ENCODE measurements at places on chromosomes 6 and 20.

DNA sequence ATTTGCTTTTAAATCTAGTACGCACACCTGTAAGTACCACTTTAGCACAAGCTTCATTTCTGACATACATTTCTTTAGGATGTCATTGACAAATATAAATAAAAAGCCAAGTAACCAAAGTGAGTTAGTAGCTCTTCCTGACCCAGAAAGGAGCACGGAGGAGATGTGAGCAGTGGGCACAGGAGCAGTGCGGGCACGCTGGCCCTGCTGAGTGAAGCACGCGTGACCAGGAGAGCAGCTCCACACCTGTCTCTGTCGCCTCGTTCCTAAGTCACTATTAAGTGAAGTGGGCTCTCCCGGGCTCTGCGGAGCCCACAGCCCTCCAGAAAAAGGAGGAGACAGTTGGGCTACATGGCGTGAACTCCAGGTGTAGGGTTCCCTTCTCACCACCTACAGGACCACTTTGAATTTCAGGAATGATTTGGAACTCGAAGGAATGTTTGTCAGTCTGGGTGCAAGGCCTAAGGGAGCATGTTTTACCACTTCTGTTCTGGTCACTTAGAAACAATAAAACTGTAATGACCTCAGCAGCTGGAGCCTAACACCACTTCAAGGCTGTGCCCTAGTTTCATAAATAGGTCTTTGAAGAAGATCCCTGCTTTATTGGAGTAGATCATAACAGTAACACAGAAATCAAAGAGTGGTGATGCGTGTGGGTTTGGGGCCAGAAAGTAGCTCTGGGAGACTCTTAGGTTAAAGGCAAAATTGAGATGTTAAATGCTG is 95.9 kb downstream of the FAM120B start:
- DNase-seq: no peak

GRCh38 chr6:44133003-44133931 is 5.9 kb downstream of the TMEM63B start:
- DNase-seq: no peak

- no peak for DNase-seq
These were observed 191.5 kb upstream of the RALGAPA2 start for GRCh38 chr20:20903773-20904500.

GRCh38 chr6:13708736-13709135 is 2.9 kb downstream of the RANBP9 start:
- DNase-seq: peak; percentile 34

GRCh38 chr6:38673397-38674165 is 29.4 kb downstream of the GLO1 start:
- DNase-seq: peak; percentile 11

GRCh38 chr6:141467881-141468280 is 664.8 kb upstream of the GJE1 start:
- DNase-seq: no peak

DNA sequence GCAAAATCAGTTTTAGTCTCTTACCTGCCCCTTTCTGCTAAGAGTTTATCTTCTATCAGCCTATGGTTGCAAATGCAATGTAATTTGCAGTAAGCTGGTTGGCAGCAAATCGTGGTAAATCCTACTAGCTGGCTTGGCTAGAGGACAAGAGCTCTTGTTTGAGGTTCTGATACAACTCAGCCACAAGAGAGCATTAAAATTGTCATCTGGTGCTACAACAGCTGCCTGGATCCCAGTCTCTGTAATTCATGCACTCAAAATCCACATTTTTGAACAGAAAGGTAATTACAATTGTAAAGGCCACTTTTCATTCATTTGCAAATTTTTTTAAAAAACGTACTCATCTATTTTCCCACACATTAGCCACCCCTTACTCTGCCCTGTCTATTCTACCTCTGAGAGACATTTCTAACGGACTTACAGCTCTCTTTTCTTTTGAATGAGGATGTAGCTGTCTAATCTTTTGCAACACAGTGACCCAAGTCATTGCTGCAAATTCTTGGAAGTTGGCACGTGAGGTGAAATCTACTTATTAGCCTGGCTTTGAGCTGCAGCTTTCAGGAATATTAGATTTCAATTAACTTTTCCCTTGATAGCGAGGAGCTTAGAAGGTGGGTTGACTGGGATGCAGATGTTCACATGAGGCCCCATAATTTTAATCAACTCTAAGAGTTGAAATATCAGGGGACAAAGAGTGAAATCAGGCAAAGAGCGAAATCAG is 54.0 kb upstream of the FAM184A start:
- DNase-seq: no peak

DNA sequence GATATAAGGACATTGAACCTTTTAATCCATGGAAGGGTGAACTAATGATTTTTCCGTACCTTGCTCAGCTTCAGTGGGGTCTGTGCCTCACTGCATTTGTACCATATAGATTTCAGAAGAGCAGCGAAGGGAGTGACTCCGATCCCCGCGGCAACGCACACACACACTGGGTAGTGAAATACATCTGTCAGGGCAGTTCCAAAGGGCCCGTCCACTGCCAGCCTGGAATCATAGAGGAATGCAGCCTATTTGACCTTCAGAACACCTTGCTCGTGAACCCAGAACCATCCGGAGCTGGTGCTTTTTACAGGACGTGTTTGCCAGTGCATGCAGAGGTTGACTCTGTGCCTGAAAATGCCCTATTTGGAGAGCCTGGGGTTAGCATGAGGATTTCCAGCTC is 33.0 kb downstream of the NOX3 start:
- DNase-seq: no peak

GRCh38 chr20:17757496-17757895 is 57.7 kb downstream of the BANF2 start:
- DNase-seq: no peak

DNA sequence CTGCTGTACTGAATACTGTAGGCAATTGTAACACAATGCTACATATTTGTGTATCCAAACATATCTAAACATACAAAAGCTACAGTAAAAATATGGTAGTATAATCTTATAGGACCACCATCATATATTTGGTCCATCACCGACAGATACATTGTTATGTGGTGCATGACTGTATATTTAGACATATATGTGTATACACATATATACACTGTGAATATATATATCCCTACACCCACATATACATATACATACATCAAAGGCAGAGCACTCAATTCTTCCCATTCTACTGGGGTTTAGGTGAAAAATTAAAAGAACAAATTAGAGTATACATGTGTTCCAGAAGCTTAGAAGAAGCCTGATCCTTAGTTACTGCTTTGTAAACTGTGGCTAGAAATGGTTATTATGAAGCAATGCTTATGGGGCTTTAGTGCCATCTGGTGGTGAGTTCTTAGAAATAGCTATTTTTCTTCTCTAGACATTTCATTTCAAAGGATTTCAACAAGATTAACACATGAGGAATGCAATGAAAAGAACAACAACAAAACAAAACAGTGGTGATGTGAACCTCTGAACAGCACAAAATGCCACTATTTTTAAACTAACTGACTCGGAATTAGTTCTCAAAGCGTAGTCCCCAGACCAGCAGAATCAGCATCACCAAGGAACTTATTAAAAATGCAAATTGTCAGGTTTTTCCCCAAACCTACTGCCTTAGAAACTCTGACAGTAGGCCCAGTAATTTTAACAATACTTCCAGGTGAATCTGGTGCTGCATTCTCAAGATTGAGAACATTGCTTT is 38.0 kb downstream of the PKHD1 start:
- DNase-seq: peak; percentile 36

DNA sequence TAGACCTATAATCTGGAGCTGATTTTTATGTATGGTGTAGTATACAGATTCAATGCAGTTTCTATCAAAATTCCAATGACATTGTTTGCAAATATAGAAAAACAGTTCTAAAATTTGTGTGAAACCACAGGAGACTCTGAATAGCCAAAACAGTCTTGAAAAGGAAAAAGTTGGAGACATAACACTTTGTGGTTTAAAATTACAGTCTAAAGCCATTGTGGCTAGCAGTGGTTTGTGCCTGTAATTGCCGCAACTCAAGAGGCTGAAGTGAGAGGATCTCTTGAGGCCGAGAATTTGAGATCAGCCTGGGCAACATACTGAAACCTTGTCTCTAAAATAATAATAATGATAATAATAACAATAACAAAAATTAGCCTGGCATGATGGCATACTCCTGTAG is 213.7 kb downstream of the CDKAL1 start:
- DNase-seq: no peak

DNA sequence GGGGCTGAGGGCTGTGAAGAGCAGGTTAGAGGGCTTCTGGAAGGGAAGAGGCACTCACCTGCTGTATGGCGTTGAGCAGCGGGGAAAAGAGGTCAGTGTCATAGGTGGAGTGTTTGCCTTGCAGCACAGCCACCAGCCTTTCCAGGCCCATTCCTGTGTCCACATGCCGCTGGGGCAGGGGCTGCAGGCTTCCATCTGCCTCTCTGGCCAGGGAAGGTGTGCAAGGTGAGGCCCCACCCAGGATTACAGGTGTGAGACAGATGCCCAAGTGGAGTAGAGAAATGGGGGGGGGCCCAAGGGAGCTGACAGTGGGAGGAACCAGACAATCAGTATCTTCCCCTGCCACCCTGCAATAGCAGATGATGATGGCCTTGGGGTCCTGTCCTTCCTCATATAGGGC is 2.9 kb downstream of the AARS2 start:
- no peak for DNase-seq

DNA sequence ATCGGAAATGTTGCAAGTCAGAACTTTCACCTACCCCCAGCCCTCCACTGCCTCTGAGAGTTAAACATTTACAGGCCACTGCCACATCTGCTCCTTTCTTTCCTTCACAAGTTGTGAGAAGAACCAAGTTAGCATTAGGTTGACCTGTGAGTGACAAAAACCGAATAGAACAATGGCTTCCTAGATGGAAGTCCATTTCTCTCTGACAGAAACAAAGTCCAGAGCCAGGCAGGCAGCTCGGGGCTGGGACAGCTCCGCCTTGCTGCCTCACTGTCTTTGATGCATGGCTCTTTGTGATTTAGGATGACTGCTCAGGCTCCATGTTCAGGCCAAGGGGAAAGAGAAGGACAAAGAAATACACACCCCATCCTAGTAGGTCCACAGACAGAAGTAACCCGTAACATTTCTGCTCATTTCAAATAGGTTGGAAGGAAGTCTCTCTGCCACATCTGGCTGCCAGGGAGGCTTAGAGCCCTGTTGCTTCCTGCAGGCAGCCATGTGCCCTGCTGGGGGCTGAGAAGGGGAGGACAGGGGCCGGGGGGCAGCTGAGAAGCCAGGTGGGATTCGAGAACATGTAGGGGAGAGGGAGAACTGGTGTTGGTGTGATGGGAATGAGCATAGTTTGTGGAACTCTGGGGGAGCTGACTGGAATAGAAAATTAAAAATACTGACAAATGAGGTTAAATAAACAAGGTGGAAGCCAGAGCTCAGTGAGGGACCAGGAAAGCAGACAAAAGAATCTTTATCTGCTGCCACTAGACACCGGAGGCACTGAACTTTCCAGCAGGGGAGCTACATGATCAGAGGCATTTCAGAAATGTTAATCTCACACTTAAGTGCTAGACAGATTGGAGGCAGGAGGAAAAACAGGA is 19.5 kb upstream of the IER3 start:
- no peak for DNase-seq

DNA sequence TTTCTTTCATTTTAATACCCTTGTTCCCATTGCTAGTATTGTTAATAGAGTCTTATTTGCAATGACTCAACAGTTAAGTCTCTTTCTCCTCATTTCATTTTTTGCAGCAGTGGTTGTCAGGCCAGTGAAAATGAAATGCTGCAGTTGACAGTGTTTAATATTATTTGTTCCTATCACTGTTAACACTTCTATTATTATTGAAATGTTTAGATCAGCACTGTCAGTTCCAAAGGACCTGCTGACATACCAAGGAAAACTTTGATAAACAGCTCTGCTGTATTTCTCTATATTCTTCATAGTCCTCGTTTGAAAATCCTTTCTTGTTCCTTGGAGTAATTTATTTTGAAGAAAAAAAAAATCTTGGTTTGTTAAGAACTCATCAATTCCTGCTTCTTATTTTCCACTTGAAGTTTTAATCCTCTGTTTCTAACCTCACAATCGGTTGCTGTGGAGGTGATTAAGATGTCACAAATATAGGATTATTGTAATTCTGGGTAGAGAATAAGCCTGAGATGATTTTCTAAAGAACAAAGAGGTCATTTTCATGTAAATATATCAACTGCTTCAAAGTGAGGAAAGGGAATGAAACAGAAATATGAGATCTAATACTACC is 1065.9 kb upstream of the CITED2 start:
- DNase-seq: no peak

GRCh38 chr6:157169656-157170055 is 153.7 kb downstream of the TMEM242 start:
- no peak for DNase-seq

- no peak for DNase-seq
These were observed 87.1 kb downstream of the INSM1 start for GRCh38 chr20:20454850-20455627.

- no peak for DNase-seq
These were observed 6.6 kb upstream of the GFRA4 start for GRCh38 chr20:3669710-3670367.

DNA sequence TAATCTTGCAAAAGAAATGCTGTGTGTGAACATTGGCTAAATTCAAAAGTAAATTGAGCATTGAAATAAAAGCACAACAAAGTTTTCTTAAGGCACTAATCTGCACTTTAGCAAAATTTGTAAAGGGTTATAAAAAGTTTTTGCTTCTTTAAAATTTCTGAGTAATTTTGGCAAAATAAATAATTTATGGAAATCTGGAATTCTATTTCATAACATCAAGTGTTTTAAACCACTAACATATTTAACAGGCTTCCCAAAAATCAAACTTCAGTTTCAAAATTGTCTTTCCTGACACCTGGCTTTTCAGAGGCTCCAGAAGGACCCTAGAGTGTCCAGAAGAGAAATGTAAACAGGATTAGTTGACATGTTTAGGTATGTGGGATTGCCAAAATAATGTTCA is 4.5 kb upstream of the RNGTT start:
- no peak for DNase-seq

GRCh38 chr6:147867433-147868226 is 359.1 kb downstream of the SAMD5 start:
- no peak for DNase-seq
